ENCODE measurements at places on chromosomes 7 and 10.

- DNase-seq = no peak
Measured at GRCh38 chr7:69769826-69770225, 171.6 kb downstream of the AUTS2 start.

DNA sequence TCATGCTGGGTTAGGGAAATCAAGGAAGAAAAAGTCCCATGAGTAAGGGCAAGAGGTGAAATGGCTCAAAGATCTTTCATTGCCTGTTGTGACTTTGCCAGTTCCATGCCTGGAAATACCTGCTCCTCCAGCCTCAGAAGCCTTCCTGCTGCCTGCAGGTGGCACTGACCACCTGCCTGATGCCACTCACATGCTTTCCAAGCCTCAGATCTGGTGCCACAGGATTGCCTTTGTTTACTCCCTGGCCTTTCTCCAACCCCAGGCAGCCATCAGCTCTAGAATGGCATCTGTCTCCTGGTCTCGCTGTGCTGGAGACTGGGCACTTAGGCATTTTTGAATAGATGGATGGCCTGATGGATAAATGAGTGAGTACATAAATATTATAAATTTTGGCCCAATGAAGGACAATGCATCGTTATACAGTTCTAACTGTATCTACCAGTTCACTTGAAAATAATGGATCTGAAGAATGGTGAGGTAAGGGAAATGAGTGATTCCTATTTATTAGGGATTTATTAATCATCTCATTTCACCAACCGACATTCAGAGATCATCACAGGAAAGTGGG, 657.2 kb downstream of the INHBA start:
- DNase-seq = no peak

DNA sequence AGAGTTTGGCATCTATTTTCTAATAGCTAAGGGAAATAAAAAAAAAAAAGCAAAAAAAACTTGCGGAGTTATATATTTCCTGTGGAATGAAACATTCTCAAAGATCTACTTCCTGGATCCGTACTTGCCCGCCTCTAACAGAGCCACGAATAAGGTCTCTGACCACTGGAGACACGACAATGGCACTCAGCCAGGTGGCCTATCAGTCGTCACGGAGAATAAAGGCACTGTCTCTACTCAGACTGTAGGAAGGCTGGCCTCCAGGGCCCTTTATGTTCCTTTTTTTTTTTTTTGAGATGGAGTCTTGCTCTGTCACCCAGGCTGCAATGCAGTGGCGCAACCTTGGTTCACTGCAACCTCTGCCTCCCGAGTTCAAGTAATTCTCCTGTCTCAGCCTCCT, 58.7 kb downstream of the RGS10 start:
- no peak for DNase-seq

GRCh38 chr10:126903656-126904360, 1.4 kb upstream of the DOCK1 start:
- DNase-seq = no peak

- no peak for DNase-seq
Measured at GRCh38 chr10:114668375-114669080, 10.5 kb upstream of the ABLIM1 start.

- DNase-seq = no peak
Measured at GRCh38 chr10:86285136-86285790, 81.3 kb downstream of the GRID1 start.

DNA sequence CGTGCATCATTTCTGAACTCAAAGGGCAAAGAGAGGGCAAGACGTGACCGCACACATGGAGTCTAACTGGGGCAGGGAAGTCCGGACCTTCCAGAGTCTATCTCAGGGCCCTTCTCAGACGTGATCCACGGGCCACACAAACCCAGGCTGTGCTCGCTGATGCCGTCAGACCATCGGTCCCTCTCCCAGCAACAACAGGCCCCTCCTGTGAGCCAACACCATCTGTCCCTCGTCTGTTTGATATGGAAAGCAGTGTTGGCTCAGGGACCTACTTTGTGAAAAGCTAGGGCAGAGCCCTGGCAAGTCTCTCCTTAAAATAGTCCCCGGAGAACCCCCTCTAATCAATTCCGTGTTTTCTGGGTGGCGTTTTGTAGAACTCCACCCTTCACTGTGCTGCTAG, 208.8 kb downstream of the TCERG1L start:
- no peak for DNase-seq

GRCh38 chr10:117165538-117166417, 27.7 kb upstream of the VAX1 start:
- DNase-seq = no peak

- DNase-seq = no peak
Measured at GRCh38 chr7:106562711-106563366, 98.1 kb downstream of the CCDC71L start.

GRCh38 chr10:33286157-33286934, 48.1 kb downstream of the NRP1 start:
- DNase-seq = no peak

- DNase-seq = no peak
Measured at GRCh38 chr7:83456413-83456812, 192.5 kb downstream of the SEMA3E start.

- no peak for DNase-seq
Measured at GRCh38 chr7:158355456-158356065, 232.1 kb downstream of the PTPRN2 start.

GRCh38 chr7:41915871-41916270, 213.0 kb upstream of the INHBA start:
- no peak for DNase-seq

- DNase-seq = no peak
Measured at GRCh38 chr10:22629126-22629525, 85.3 kb downstream of the PIP4K2A start.

- no peak for DNase-seq
Measured at GRCh38 chr7:155995183-155995612, 182.9 kb upstream of the SHH start.

DNA sequence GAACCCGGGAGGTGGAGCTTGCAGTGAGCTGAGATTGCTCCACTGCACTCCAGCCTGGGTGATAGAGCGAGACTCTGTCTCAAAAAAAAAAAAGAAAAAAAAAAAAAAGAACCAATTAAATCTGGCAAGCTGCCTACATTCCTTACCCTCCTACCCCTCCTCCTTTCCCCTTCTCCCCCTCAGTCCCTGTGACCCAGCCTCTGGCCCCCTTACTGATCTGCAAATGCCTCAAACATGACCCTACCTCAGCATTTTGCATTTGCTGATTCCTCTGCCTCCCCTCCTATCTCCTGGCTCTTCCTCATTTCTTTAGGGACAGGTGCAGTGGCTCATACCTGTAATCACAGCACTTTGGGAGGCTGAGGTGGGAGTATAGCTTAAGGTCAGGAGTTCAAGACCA, 19.3 kb downstream of the CDHR3 start:
- no peak for DNase-seq

GRCh38 chr7:128210590-128211570, 30.2 kb upstream of the LEP start:
- DNase-seq = no peak

DNA sequence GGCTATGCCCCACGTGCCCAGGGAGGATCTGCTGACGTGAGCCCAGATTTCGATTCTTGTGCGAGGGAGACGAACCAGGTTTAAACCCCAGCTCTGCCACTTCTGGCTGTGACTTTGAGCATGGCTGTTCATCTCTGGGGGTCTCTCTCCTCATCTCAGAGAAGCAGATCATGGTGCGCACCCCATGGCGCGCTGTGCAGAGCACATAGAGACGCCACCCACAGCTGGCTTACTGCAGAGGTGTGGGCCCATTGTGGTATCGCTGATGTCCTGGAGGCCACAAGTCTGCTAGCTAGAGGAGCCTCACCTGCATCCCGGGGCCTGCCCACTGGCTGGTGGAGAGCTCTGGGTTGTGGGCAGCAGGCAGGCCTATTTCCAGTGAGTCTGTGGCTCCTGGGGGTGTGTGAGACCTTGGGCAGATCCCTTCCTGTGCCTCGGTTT, 140.5 kb downstream of the LHPP start:
- no peak for DNase-seq

GRCh38 chr7:12401538-12402364, 1.9 kb downstream of the VWDE start:
- no peak for DNase-seq

GRCh38 chr10:63169624-63170023, 36.5 kb downstream of the NRBF2 start:
- no peak for DNase-seq

DNA sequence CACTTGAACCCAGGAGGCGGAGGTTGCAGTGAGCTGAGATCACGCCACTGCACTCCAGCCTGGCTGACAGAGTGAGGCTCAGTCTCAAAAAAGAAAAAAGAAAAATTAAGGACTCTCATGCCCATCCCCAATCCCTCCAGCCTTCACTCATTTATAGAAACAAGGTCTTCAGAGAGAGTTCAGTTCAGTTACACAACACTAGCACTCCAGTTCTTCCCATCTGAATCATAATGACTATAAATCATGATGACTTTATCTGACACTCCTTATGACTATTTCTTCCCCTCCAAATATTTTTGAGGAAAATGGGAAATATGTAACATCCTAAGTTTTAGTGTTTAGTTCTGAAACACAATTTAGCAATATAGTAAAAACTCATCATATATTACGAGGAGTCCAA, 107.4 kb upstream of the LSM8 start:
- DNase-seq = no peak

DNA sequence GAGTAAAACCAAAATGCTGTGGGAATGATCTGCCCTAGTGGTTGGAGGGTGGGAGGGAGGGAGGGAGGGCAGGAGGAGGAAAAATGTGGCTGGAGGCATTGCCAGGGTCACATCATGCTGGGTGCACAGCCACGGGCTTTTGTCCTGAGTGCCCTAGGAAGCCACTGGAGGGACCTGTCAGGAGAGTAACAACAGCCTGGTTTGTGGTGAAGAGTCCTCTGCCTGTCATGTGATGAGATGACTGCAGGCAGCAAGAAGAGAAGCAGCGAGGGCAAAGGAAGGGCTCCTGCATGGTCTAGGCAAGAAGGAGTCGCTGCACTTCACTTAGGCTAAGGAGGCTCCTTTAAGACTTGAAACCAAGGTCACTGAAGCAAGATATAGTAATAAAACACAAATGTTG, 65.6 kb downstream of the PKD1L1 start:
- no peak for DNase-seq

- DNase-seq = no peak
Measured at GRCh38 chr10:132389433-132390169, 7.4 kb upstream of the PWWP2B start.

DNA sequence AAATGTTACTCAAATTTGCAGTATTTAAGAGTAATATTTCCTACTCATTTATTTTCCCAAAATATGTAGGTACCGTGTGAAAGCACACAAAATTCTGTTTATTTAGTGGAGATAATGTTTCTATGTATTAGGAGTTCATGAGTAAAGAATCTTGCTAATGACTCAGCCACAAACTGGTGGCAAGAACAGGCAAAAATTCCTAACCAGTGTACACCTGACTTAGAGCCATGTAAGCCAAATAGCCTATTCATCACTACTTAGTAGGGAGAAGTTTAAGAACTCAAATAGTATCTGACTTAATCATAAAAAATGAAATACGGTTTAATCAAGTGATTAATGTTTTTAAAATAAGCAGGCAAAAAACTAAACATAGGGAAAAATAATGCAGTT, 169.0 kb downstream of the SRPK2 start:
- DNase-seq = no peak

DNA sequence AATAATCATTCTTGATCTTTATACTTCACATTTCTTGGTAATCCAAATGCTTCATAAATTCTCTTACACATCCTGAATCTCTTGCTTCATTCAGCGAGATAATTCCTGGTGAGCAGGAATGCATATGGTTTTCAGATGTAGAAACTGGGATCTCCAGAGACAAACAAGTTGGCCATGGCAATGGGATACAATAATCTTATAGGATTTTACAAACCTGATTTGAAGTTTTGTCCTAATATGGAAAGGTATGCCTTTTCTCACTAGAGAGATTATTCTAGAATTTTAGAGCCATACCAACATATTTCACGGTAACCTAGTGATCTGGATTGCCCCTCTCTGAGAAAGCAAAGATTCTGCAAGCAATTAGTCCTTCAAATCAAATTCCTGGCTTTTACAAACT, 13.1 kb upstream of the TRDMT1 start:
- DNase-seq = no peak

DNA sequence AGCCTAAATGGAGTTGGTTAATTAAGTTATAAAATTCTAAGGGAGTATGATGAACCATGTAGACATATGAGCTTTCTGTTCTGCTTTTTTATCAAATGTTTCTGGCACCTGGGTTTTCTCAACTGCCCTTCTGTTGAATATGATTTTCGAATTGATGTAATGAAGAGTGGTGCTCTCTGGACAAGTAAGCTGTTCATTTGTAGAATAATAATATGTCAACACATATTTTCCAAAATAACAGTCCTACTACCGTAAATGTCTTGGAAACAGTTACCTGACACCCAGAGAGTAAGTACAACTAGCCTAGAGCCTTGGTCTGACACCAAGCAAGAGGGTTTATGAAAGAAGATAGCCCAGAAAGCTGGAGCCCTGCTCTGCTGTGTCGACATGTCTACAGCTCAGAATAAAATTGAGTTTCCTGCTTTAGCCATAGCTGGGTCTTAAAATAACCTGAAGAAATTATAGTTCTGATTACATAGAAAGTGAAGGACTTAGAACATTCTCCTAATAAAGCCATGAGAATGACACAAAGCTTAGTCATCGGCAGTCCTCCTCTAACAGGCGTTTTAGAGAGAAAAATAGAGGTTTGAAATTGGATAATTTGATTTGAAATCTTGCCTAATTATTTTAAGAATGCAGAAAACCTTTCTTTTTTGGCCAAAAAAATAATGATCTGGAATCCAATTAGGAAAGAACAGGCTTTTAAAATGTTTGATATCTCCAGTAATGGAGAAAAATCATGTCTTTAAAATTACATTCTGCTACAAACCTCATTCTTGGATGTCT, 25.1 kb downstream of the HDAC9 start:
- DNase-seq = no peak

DNA sequence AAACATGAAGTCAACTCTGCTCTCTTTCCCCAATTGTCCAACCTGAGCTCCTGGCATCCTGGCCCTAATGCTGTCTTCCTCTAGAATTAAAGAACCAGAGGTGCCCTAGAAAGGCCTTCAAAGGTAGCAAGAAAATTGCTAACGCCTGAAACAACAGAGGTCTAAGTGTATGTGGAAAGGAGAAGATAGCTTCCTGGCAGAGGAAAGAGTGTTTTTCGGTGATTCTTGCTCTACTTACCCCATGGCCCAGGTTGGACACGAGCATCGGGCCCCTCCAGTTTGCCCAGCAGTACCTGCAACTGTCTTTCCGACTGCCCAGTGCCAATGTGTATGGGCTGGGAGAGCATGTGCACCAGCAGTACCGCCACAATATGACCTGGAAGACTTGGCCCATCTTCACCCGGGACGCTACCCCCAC, 22.2 kb downstream of the MGAM2 start:
- DNase-seq = no peak

GRCh38 chr10:132627666-132628531, 90.3 kb downstream of the INPP5A start:
- DNase-seq = no peak
